Pancreas (tissue), 10 donors: ENCODE measurements at places on chromosomes 16 and 17. TPM values are rescaled to one million over a fixed set of nuclear protein-coding genes. Genes with fewer than 3 reads are reported as not detected.

Gene ALOX12
- total RNA-seq: not detected

Gene PRSS33
- total RNA-seq: not detected

Gene MAPT
- total RNA-seq: 2.0 TPM

Gene RRN3
- total RNA-seq: 11.9 TPM

Gene KRTAP4-3
- not detected for total RNA-seq

Gene CHRNE
- 0.76 TPM for total RNA-seq

Gene SLFN12L
- total RNA-seq: 0.08 TPM

Gene KIFC3
- 59.8 TPM for total RNA-seq

Gene RNF135
- total RNA-seq: 8.2 TPM

Gene SMPD3
- total RNA-seq: 1.8 TPM

Gene KRTAP1-5
- not detected for total RNA-seq
